ENCODE measurements at places on chromosomes 11 and 22.

DNA sequence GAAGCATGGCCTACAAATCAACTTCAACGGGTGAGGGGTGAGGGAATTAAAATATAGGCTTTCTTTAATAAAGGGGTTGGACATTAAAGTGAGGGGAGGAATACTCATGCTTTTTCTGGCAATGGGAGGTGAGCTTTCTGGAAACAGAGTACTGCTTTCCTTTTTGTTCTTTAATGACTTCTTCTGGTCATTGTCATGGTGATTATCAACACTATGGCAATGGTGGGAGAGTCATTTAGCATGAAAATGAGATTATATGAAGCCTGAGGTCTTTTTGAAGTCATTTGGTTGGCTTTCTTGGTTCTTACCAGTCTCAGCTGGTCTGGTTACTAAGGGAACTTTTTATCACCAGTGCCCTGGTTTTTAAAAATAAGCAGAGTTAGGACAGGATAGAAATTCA lies 475.8 kb upstream of the LRRC4C start:
- DNase-seq, result no peak

GRCh38 chr22:41417622-41418390 lies 28.8 kb downstream of the TOB2 start:
- no peak for DNase-seq

GRCh38 chr11:47399860-47400767 lies 8.3 kb upstream of the SLC39A13 start:
- no peak for DNase-seq

DNA sequence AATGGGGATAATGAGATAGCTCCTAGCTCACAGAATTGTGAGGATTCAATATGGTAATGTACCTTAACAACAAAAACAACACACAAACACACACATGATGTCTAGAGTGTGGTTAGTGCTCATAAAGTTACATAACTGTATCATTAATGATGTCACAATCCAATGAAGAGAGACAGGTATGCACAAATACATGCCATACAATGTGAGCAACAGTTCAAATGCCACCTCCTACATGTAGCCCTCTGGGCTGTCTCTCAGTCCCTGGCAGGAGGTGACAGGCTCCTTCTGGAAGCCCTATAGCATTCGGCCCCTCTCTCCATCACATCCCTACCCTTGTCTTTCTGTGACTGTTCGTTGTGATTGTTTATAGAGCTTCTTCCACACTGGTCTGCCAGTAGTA lies 8.3 kb upstream of the MICALL1 start:
- no peak for DNase-seq

DNA sequence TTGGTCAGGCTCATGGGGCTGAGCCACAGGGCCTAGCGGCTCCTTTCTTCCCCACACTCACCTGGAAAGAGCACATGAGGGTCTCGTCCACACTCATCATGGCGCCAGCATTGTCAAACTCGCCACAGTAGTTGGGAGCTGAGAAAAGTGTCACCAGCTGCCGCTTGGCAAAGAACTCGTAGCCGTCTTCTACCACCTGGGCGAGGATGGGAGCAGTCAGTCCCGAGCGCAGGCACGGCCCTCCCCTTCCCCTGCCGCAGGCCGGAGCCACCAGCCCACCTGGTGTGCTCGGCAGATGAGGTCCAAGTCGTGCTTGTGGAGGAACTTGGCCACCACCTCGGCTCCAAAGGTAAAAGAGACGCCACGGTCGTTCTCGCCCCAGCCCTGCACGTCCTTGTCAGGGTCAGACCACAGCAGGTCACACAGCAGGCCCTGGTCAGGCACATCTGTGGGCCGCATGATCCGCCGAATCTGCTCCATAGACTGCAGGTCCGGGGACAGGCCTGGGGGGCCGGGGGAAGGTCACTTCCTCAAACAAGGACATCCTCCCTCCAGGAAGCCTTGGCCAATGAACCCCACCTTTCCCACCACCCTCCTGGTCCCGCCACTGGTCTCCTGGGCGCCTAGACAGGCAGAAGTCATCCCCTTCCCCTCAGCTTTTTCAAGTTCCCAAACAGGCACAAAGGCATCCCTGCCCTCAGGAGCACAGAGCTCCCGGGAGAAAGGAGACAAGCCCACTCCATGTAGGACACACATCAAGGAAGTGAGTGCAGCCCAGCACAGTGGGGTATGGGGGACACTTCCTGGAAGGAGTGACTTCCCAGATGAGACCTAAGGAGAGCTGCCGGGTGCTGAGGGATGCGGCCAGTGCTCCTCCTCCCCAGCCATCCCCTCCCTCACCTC lies 2.7 kb downstream of the PPP1CA start:
- DNase-seq, result no peak

- no peak for DNase-seq
These were observed 38.3 kb downstream of the PIK3IP1 start for GRCh38 chr22:31253949-31254348.

- DNase-seq, result no peak
These were observed 16.2 kb downstream of the CREB3L1 start for GRCh38 chr11:46293641-46294103.
